ENCODE measurements at places on chromosomes 5 and 9.

GRCh38 chr9:114291064-114291474, 31.8 kb upstream of the ORM1 start:
- DNase-seq, result peak; percentile 66

GRCh38 chr5:157859227-157859575, 256 bp upstream of the CLINT1 start:
- DNase-seq, result no peak

DNA sequence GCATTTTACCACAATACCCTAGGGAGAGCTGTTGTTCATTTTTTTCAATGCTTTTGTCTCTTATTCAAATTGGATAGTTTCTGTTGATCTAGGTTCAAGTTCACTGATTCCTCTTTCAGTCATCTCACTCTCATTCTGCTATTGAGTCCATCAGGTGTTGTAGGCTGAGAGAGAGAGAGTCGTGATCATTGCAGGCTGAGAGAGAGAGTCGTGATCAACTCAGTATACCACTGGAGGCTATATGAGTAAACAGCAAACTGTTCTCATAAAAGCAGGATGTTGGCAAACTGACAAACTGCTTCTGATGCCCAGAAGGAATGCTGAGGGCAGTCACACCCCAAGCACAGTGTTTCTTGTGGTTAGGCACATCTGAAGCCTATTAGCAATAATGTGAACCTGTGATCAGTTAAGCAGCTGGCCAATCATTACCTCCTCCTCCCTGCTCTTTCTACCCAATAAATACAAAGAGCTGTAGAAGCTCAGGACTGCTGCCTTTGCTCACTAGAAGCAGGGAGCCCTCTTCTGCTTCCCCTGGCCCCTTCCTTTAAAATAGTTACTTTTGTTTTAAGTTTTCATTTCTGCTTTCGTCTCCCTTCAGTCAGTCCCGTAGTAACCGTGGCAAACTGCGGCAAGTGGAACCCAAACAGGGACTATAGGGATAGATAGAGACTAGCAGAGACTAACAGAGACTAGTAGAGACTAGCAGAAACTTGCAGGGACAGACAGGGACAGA, 476.1 kb upstream of the ACO1 start:
- no peak for DNase-seq

GRCh38 chr5:43008363-43009153, 31.6 kb downstream of the ANXA2R start:
- DNase-seq, result peak; percentile 93

- DNase-seq, result no peak
Measured at GRCh38 chr9:128072144-128073021, 4.4 kb downstream of the SLC25A25 start.

GRCh38 chr9:98011122-98011521, 28.0 kb downstream of the ANP32B start:
- DNase-seq, result no peak

- DNase-seq, result no peak
Measured at GRCh38 chr5:142874540-142874939, 104.4 kb downstream of the ARHGAP26 start.

DNA sequence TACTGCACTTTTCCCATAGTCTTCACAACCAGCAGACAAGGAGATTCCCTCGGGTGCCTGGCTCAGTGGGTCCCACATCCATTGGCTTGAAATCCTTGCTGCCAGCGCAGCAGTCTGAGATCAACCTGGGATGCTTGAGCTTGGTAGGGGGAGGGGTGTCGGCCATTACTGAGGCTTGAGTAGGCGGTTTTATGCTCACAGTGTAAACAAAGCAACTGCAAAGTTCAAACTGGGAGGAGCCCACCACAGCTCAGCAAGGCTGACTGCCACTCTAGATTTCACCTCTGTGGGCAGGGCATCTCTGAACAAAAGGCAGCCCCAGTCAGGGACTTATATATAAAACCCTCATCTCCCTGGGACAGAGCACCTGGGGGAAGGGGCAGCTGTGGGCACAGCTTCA, 512.3 kb upstream of the MPDZ start:
- no peak for DNase-seq

DNA sequence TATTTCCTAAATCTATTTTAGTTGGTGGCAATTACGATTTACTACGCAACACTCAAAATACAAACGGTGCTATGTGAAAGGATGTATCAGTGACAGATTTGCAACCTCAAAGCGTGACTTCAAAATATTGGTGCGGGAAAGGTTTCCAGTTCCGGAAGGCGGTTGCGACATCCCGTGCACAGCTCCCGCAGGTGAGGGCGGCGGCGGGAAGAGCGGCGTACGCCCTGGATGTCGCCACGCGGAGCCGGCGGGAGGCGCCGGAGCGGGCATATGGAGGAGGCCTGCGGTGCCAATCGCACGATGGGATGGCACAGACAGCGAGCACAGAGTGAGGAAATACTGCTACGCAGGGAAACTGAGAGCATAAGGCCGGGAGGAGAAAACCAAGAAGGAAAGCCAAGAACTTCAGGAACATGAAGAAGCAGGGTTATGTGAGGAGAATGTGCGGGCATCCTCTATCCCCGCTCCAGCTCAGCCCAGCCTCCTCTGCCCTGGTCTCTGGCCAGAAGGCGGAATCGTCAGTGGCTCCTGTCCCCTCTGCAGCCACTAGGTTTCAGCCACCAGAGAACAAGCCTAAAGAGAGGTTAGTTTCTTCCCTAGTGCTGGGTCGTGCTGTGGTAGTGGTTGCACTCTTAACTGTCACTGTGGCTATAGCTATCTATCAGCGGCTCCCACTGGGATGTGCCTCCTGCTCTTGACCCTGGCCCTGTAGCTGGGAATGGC, 378.1 kb upstream of the TLE4 start:
- no peak for DNase-seq

- DNase-seq, result no peak
Measured at GRCh38 chr9:126423142-126423915, 96.7 kb downstream of the MVB12B start.

DNA sequence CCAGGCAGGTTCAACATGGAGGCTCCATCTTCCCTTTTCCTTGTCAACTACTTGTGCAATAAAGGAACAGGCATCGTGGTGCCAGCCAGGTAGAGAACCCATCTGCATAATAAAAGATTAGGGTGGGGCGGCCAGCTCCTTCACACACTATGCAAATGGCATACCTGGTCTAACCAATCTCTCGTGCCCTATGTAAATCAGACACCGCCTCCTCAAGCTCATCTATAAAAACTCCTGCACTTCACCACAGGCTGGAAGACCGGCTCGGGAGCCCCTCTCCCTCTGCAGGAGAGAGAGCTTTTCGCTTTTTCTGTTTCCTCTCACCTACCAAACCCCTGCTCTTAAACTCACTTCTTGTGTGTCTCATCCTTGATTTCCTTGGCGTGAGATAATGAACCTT, 244.3 kb upstream of the PUM3 start:
- no peak for DNase-seq

DNA sequence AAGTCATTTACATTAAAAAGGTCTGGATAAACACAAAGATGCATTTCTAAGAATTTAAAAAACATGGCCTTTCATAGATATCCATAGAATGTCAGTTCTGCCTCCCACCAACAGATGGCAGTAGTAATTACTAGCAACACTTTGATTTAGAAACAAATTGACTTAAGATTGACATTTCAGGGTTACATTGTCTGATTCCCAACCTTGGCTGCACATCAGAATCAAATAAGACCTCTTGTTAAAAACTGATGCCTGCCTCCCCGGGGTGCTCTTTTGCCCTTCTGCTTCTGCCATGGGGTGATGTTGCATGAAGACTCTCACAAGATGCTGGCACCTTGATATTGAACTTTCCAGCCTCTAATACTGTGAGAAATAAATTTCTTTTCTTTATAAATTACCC, 146.2 kb upstream of the GPR151 start:
- peak; percentile 51 for DNase-seq

DNA sequence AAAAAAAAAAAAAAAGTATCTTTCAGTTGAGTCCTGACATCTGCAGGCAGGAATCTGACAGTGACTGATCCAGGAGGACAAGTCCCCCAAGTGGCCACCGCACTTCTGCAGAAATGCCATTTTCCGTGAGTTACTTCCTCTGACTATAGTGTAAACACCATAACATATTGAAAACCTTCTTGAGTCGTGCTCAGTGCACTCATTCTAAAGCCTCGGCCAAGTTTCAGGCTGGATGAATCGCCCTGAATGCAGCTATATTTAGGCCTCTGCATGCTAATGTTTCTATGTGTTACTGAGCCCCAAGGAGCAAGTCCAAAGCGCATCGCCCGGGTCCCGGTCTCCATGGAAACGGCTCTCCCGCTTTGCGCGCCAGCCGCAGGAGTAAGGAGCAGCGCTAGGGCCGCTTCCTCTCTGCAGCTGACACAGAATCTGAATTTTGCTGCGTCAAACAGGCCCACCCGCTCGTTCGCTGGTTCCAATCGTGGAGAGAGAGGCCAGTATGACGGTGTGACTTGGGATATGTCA, 335.4 kb downstream of the MSX2 start:
- peak; percentile 10 for DNase-seq

- DNase-seq, result no peak
Measured at GRCh38 chr5:1965925-1966324, 83.2 kb upstream of the IRX4 start.

GRCh38 chr5:145925353-145925752, 11.0 kb upstream of the SH3RF2 start:
- DNase-seq, result no peak

- DNase-seq, result no peak
Measured at GRCh38 chr5:51487952-51488351, 104.7 kb downstream of the ISL1 start.

DNA sequence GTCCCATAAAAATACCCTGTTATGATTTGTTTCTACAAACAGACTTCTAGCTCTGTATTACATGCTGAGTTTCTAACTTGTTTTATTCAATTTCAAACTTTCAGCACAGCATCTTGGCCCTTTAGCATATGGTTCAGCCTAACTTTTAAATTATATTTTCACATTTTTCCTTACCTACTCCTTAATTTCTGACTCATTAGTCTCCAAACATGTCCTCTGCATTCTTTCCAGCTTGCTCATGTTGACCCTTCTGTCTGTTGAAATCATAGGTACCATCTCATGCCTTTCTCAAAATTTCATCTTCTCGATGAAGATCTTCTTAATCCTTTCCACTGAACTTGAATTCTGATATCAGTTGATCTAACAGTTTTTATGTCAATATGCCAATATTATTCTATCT, 200.9 kb upstream of the RIOK2 start:
- DNase-seq, result no peak

DNA sequence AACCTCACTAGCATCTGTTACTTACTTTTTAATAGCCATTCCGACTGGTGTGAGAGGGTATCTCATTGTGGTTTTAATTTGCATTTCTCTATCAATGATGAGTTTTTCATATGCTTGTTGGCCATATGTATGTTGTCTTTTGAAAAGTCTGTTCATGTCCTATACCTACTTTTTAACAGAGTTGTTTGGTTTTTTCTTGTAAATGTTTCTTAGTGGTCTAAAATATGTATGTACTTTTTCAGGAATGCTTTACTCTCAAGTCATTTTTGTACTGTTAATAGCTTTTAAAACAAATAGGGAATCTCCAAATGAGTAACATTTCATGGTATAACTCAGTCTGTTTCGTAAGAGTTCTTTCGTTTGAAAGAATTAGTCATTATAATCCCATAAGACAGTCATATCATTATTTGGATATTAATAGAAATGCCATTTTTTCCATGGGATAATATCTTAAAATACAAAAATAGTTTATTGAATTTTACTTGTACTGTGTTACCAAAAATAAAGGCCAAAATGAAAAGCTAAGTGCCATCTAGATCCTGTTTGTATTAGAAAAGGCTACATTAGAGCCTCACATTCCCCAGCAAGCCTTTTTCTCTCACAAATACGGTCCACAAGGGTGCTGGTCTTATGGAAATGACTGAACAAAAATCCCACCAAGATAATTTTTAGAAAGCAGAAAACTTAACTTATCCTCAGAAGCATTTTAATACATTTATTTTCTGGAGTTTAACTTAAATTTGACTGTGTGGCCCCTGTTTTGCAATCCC, 247.7 kb downstream of the PJA2 start:
- peak; percentile 17 for DNase-seq

DNA sequence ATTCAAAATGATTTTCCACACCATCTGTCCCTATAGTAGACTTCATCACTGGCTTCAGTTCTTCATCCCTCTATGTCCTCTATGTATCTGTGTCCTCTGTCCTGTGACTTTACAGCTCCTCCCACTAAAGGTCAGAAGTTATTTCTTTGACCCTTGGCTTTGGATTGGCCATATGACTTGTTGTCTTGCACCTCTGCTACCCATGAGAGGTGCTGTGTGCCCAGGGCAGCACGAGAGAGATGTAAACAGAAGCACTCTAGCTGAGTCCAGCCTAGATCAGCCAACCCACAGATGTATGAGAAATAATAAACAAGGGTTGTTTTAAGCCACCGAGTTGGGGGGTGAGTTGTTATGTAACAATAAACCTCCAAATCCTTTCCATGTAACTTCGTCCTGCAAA, 63.4 kb upstream of the ENTREP1 start:
- no peak for DNase-seq

GRCh38 chr5:94928891-94929290, 310.4 kb downstream of the SLF1 start:
- DNase-seq, result no peak

GRCh38 chr9:79630521-79631403, 59.0 kb downstream of the TLE4 start:
- peak; percentile 76 for DNase-seq

DNA sequence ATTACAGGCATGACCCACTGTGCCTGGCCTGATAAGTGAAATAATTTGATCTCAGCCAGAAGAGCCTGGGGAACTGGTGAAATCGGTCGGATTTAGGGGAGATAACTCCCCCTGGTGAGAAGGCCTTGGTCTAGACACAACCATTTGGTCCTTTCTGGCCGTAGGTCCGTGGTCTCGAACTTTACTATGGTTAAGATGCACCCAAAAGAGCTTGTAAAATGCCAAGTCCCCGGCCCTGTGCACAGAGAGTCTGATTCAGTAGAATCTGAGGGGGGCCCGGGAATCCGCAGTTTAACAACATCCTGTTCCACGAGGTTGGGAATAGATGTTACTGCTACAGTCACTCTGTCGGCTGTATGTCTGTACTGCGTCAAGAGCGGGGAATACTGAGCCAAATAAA, 140.7 kb downstream of the C9orf50 start:
- no peak for DNase-seq

GRCh38 chr9:11352612-11353011, 739.8 kb upstream of the PTPRD start:
- DNase-seq, result no peak

DNA sequence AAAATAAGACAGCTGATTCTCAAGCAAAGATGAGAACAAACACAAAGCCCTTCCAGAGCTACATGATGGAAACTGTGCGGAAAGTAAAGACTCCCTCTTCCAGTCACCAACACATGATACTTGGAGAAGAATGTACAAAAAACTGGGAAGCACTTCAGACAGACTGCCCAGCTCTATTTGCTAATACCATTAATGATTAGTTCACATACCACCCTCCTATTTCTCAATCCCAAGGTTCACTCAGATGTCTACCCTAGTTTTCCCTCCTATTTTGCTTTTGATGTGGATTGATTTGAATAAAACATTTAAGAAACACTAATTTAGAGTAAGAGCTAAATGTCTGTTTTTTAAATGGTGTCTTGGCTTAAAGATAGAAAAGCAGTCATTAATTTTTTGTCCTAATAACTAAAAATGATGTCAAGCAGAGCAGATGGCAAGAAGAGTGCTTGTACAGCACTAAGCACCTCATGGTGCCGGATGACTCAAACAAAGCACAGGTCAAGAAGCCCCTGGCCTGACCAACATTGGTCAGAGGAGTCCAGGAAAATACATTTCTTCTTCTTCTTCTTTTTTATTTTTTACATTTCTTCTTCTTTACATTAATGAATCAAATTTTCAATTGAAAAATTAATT, 639.4 kb downstream of the PDE4D start:
- DNase-seq, result no peak

- DNase-seq, result peak; percentile 15
Measured at GRCh38 chr9:33320568-33321261, 30.4 kb downstream of the NFX1 start.

All from activated CD4-positive, alpha-beta T cell treated with anti-CD3 and anti-CD28 coated beads, Interleukin-2, Interleukin-4, amounts not matched to agents 100 ng/mL and 50 ng/mL, durations not matched to agents 16 hours and 8 hours (primary cell).